ENCODE measurements at places on chromosomes 12 and 14. TPM values are rescaled to one million over a fixed set of nuclear protein-coding genes. Genes with fewer than 3 reads are reported as not detected.

ASPG gene
- 1.4 TPM for total RNA-seq

NPFF gene
- total RNA-seq: 0.69 TPM

DNA sequence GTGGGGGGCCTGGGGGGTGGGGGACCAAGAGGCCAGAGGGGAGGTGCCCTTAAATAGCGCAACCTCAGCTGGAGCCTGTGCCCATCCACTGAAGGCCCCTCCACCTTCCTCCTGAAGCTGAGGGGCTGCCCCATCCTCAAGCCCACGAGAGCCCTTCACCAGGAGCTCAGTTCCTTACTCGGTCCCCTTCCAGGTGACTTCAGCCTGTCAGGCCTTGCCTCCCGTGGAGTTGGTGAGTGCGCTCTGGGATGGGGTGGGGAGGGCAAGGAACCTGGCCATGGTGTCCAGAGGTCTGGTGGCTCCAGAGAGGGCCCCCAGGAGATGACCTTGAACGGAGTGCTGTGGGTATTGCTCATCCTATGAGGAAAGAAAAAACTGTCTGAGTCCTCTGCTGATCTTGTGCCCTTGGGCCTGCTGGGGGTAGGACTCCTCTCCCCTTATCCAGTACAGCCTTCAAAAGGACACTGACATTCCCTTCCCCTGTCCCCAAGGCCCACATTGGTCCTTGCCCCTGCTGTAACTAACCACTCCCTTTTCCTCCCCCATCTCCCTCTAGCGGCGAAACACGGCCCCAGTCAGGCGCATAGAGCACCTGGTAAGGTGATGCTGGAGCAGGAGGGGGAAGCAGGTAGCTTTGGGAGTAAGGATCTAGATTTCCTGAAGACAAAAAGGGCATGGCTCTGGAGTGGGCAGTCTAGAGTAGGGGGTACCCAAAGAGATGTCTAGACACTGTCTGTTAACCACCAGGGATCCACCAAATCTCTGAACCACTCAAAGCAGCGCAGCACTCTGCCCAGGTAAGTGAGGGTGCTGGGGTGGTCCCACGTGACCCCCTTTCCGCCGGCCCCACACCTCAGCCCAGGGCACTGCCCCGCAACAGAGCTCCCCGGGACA lies 3.6 kb downstream of the TNS2 start:
- no peaks in the 10 kb centered on the region for H3K36me3 ChIP-seq
- H3K4me1 ChIP-seq: peaks cover 44% of the 10 kb centered on the region
- peak overlapping the region; percentile 99 for H3K4me3 ChIP-seq
- peak; percentile 94 for DNase-seq

- no peak overlapping the region for H3K27ac ChIP-seq
- no peak for DNase-seq
- no peak overlapping the region for H3K4me3 ChIP-seq
- no peaks in the 10 kb centered on the region for H3K4me1 ChIP-seq
- H3K36me3 ChIP-seq: no peaks in the 10 kb centered on the region
These were observed 432.6 kb downstream of the PCNX1 start for GRCh38 chr14:71339650-71340415.

- no peaks in the 10 kb centered on the region for H3K36me3 ChIP-seq
- H3K27ac ChIP-seq: no peak overlapping the region
These were observed 16.1 kb upstream of the CCDC85C start for GRCh38 chr14:99619835-99620834.

- H3K4me1 ChIP-seq: no peaks in the 10 kb centered on the region
- no peaks in the 10 kb centered on the region for H3K36me3 ChIP-seq
- DNase-seq: no peak
These were observed 26.2 kb upstream of the GRIN2B start for GRCh38 chr12:14007639-14008038.

DNA sequence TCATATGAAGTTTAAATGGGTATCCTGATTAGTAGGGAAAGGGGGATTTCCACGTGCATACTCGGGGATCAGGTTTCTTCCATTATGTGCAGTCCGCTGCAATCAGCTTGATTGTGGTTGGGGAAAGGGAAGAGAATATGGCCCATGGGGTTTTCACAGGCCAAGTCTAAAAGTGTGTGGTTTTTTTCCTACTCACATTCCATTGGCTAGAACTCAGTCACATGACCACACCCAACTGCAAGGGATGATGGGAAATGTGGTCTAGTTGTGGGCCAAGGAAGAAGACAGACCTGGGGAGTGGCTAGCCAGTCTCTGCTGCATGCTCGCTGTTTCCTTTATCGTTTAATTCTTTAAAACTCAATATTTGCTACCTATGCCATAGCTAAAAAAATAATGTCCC lies 105.1 kb downstream of the PRIMA1 start:
- no peaks in the 10 kb centered on the region for H3K27me3 ChIP-seq
- H3K4me1 ChIP-seq: peaks cover 26% of the 10 kb centered on the region
- H3K4me3 ChIP-seq: no peak overlapping the region
- peak; percentile 79 for DNase-seq
